ENCODE measurements at places on chromosomes 6 and 20.

GRCh38 chr20:54626126-54626525, 150.7 kb downstream of the DOK5 start:
- no peak for DNase-seq

- no peak for DNase-seq
Observed at GRCh38 chr20:62304331-62305148, 1.7 kb downstream of the ADRM1 start.

GRCh38 chr20:57211908-57212533, 54.4 kb downstream of the BMP7 start:
- no peak for DNase-seq

DNA sequence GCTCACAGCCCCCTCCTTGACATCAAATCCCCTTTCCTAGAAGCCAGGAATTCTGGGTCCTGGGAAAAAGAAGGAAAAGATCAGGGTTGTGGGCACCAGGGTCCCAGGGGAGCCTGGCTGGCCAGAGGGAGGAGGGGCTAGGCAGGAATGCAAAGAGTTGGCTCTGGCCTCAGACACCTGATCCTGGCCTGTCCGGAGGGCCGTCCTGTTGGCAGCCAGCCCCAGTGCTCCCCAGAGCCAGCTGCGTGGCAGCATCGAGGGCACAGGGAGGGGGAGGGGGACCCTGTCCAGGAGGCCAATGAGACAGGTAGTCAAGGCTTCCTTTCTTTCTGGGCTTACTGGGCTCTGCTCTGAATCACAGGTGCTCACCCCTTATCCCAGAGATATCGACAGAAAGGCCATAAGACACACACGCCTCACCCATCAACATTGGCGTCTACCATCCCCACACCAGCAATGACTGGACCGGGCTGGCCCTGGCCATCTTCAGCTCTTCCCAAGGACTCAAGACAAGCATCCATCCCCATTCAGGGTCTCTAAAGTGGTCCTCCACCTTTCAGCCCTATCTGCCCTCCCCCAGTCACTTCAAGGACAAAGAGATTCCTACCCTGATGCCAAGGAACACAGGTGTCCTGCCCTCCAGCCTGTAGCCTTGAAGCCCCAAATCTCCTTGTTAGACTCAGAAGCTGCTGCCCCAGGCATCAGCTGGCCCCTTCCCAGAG, 723 bp downstream of the COL11A2 start:
- no peak for DNase-seq

DNA sequence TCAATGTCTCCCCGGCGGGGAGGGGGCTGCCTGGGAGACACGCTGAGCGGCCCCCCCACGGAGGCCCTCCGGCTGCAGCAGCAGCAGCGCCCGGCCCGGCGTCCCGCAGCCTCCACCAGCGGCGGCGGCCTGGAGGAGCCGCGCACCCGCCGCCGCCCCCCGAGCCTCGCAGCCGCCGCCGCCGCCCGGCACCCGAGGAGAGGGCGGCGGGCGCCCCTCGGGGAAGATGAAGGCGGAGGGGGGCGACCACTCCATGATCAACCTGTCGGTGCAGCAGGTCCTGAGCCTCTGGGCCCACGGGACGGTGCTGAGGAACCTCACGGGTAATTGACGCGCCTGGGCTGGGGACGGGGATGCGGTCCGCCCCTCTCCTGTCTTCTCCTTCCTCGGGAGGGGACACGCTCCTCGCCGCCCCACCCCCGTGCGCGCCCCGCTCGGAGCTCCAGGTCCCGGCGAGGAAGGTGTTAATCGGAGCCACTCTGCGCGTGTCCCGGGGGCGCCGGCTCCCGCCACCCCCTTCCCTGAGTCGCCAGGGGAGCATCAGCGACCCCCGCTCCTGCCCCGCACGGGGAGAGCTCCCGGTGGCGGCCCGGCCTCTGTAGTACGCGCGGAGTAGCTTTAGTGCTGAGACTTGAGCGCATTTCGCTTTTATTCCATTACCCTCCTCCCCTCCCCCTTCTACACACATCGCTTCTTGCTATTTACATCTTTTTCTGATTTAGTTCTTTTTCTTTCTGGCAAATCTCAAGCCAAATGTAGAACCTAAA, 686 bp downstream of the TMEM170B start:
- DNase-seq, result no peak

DNA sequence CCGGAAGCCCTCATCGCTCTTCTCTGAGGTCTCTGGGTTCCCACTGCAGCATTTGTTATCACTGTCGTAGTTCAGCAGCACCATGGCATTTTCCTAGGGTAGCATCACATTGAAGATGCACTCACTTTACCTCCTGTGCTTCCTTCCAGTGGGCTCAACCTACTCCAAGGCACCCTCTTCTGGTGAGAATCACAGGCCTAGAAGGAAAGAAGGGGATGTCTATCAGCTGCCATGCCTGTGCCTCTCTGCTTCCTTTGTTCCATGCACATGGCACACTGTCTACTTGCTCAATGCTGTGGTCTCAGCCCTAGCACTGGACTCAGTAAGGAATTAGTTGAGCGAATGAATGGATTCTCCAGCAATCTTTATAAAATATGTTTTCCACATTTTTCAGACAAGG, 22.6 kb downstream of the CST4 start:
- DNase-seq, result peak; percentile 28

- DNase-seq, result no peak
Observed at GRCh38 chr6:3267162-3267561, 8.4 kb downstream of the PSMG4 start.

DNA sequence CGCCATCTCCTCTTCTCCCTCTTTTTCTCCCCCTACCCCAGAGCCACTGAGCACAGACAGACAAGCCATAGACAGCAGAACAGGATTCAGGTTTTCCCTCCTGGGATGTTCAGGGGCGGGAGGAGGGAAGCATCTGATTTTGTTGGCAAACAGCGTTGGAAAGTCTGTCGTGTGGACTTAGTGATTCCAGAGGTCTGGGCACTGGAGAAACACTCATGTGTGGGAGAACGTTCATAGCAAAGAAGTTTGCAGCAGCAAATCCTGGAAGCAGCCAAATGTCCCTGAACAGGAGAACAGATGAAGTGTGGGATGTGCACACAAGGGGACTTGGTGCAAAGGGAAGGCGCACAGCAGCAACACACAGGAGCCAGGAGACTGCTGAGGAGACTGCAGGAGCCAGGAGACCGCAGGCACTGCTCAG, 264.1 kb upstream of the CDYL start:
- DNase-seq, result no peak

GRCh38 chr20:38290829-38291814, 12.8 kb upstream of the BPI start:
- peak; percentile 85 for DNase-seq

- DNase-seq, result no peak
Observed at GRCh38 chr6:147077251-147077650, 127.0 kb upstream of the STXBP5 start.

DNA sequence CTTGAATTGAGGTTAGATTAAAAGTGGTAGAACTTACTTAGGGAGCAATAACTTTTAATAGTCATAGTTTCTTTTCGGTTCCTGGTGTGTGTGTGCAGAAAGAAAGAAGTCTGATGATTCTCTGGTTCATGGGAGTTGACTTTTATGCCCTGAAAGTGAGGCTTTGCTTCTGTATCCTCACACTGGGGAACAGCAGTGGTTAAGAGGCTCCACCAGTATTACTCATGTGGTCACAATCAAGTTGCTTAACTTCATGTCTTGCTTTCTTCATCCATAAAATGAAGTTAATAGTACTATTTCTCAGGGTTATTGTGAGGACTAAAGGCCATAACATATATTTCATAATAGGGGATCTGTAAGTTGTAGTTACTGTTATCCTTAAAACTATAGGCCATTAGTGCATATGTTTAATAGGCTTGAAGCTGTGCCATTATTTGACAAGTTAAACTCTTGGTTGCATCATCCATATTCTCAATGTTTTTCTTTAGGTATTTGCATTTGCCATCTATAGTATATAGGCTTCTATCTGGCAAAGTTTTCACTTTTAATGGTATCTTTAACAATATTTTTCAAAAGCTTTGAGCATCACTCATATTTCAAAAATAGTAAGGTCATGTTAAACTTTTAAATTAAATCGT, 262.4 kb downstream of the PLCB1 start:
- DNase-seq, result peak; percentile 80

- DNase-seq, result peak; percentile 30
Observed at GRCh38 chr20:49447946-49448809, 34.3 kb downstream of the KCNB1 start.

DNA sequence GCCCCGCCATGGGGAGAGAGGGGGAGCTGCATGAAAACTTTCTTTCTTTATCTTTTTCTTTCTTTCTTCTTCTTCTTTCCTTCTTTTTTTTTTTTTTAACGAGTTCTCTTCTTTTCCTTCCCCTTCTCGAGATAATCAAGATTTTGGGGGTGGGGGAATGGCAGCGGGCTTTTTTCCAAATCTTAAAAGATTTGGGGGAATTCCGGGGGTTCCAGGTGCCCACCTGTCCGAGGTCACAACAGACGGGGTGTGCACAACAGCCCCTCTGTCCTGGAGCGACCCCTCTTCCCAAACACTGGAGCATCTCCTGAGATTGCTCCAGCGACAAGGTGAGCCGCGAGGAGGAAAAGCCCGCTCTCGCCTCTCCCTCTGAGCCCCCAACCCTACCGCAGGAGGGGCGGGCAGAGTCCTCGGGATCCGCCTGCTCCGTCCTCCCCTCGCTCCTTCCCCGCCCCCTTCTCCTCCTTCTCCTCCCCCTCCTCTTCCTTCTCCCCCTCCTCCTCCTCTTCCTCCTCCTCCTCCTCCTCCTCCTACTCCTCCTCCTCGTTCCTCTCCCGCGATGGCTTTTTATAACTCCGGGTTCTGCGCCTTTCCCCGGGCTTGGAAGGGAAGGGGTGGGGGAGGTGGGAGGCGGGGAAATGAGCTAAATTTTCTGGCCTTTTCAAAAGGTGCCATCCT, 689 bp upstream of the KCNB1 start:
- no peak for DNase-seq

DNA sequence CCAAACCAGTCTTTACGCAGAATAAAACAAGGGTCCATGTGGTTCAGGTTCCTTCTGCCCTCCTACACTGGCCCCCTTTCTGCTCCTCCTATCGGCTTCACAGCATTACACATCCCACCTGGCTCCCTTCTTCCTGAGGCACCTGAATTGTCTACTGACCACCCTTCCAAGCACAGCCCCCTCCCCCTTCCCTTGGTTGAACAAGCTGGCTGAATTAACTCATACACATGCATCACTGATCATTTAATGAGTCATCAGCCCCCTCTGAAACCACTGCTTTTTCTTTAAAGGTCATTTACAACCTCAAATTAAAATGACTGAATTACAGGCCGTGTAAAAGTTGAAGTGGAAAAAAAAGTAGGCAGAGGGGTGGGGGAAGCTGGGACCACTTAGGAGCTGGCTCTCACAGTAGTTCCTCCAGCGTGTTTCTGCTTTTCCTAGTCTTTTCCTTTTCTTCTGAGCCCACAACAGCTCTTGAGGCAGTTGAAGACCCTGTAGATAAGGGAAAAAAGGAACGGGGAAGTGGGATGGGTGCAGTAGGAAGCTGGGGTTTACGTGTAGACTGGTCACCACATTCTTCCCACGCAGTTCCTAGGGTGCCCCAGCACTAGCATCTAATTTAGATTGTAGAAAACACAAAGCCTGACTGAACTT, 67.6 kb downstream of the FYN start:
- DNase-seq, result peak; percentile 85

DNA sequence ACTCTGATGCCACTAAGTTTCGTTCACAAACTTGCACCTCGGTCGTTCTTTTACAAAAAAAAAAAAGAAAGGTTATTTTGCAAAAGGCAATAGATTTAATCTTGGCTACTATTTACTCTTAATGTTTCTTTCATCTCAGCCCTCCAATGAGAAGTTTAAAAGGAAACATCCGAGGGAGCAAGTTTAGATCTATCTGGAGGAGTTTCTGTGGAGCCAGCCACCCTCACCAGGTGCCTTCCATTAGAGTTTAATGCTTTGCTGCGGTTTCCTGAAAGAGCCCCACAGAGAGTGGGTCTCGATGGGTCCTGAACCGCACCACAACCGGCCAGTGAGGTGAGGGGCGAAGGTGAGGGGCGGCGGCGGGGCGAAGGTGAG, 632 bp downstream of the PRKN start:
- no peak for DNase-seq

- DNase-seq, result no peak
Observed at GRCh38 chr20:12902992-12903391, 105.8 kb upstream of the SPTLC3 start.

GRCh38 chr6:128121610-128122009, 220.8 kb upstream of the THEMIS start:
- DNase-seq, result no peak

DNA sequence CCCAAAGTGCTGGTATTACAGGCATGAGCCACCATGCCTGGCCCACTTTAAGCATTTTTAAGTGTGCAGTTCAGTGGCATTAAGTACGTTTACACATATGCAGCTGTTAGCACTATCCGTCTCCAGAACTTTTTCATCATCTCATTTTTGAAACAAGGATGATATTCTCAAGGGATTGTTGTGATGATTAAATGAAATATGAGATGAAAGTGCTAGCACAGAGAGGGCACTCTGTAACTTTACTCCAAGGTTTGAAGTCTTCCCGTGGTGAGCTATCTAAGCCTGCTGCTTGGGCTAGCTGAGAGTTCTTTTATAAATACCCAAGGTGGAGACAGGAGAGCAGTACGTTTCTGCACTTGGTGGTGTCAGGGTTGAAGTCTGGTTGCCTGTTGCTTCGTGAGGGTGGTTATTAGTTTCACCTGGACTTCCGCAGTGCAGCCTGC, 6.6 kb downstream of the TM9SF4 start:
- DNase-seq, result peak; percentile 66

GRCh38 chr20:7728338-7728737, 211.9 kb downstream of the HAO1 start:
- DNase-seq, result peak; percentile 55

GRCh38 chr6:136739501-136739900, 52.8 kb downstream of the MAP3K5 start:
- no peak for DNase-seq

DNA sequence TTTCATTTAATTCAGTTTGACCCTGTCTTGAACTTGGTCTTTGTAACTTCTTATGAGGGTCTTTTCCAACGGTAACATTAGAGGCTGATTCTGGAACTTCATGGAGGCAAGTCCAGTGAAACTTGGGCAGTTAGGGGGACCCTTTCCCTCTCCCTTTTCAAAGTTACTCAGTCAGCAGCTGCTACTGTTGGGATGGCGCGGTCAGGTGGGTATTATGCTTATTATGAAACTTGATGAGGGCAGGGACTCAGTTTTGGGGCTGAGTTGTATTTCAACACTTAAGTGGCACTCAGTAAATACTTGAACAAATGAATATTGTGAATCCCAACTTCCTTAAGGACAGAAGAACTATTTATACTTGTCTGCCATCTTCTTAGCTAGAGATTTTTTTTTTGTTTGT, 20.8 kb downstream of the TOP1 start:
- DNase-seq, result no peak

GRCh38 chr6:100461917-100462705, 2.6 kb downstream of the SIM1 start:
- DNase-seq, result no peak

DNA sequence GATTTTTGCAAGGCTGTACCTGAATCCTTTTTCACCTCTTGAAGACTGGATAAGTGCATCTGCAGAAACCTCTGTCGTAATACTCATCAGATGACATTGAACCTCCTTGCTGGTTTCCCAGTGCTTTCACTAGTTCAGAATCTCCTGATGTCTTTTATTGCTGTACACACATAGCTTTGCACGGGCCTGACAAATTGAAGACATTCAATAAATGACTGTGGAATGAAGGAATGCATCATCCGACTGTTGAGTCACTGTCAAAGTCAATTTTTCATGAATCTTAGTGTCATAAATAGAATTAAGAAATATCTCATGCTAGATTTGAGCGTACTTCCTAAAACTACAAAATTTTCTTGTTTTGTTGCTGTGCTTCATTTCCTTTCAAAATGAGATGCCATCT, 598.2 kb upstream of the MAP3K7 start:
- no peak for DNase-seq
